Suppressor macrophage (primary cell): ENCODE measurements at places on chromosomes 11 and 22.
A peak's percentile ranks its signal among the peaks of the same experiment; 100 is the strongest.

- no peak for DNase-seq
These were observed 56.7 kb downstream of the SHISAL1 start for GRCh38 chr22:44256085-44256484.

- no peak for DNase-seq
These were observed 170.0 kb downstream of the LRRC4C start for GRCh38 chr11:41289408-41289807.

- DNase-seq: no peak
These were observed 43.0 kb upstream of the EIF3D start for GRCh38 chr22:36571991-36572390.

- no peak for DNase-seq
These were observed 151.9 kb upstream of the NTM start for GRCh38 chr11:131218542-131218941.

GRCh38 chr11:94814272-94814976 is 46.3 kb downstream of the AMOTL1 start:
- peak; percentile 26 for DNase-seq

DNA sequence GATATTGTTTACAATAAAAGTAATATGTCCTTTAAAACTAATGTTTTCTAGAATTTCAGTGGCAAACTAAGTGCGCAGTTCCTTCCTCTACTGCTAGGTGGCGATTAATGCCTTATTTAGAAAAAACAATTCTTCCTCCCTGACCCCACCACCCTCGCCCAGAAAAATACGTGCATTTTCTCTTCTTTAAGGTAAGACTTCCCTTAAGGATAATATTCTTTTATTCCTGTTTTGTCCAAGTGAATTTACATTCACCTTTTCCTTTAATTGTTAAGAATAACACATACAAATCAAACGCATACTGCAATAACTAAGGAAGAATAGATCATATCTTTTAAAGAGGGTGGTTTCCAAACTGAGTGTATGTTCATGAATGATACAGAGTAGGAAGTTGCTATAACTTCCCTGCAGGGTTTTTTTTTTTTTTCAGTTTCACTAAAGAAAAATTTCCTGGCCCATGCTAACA is 17.0 kb upstream of the PSMA1 start:
- peak; percentile 78 for DNase-seq

- no peak for DNase-seq
These were observed 15.8 kb downstream of the SCUBE2 start for GRCh38 chr11:9075556-9075955.

DNA sequence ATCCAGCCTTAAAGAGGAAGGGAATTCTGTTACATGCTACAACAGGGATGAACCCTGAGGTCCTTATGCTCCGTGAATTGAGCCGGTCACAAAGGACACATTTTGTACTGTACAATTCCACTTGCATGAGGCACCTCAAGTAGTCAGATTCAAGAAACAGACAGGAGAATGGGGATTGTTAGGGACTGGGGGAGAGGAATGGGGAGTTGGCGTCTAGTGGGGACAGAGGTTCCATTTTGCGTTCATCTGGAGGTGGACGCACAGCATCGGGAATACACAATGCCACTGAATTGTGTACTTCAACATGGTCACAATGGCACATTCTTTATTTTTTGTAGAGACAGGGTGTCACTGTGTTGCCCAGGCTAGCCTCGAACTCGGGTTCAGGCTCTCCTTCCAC is 14.1 kb downstream of the TBX1 start:
- DNase-seq: no peak

DNA sequence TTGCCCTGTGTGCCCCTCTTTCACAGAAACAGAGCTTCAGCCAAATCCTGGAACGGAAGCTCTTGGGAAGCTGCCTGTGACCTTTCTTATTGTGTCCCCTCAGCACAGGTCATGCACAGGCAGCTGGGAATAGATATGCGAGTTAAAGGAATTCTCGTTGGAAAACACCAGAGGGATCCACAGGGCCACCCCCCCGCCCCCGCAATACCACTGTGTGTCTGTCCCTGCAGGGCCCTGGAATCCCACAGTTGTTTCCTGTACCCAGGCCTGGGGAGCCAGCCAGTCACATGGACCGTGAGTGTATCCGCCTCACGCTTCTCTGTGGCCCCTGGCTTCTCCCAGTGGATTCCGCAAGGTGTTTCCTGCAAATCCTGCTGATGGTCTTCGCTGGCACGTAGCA is 29.0 kb downstream of the TIMP3 start:
- no peak for DNase-seq

DNA sequence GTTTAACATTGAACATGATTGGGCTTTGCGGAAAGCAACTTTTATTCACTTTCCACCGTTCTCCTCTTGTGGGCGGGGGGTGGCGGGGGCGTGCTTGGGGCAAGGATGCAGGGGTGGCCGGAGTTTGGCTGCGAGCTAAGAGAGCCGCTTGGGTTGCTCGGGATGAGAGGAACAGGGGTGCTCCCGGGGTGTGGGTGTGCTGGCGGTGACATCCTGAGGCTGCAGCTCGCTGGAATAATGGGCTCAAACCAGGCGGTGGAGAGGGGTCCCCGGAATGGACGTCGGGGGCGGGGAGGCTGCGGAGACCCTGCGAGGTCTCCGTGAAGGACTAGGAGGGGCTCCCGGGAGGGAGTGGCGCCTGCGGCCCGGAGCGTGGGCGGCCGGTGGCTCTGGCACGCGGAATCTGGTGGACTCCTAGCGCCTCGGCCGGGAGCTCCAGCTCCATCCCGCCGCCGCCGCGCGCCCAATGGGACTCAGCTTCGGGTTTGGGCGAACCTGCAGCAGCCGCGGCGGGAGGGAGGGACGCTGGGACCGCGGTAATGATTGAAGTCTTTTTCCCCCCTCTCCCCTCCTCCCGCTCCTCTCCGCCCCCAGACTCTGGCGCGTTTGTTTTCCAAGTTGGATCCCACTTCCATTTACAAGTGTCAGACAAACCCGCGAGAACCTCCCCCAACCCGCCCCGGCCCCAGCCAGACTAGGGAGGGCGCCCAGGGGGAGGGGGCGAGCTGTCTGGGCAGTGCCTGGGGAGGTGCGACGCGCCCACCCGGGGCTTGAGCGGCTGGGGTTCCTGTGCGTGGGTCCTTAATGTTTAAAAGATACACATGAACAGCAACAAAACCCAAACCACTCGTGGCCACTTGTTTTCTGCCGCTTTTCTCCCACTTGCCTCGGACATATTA is 2.0 kb downstream of the FAT3 start:
- DNase-seq: no peak

DNA sequence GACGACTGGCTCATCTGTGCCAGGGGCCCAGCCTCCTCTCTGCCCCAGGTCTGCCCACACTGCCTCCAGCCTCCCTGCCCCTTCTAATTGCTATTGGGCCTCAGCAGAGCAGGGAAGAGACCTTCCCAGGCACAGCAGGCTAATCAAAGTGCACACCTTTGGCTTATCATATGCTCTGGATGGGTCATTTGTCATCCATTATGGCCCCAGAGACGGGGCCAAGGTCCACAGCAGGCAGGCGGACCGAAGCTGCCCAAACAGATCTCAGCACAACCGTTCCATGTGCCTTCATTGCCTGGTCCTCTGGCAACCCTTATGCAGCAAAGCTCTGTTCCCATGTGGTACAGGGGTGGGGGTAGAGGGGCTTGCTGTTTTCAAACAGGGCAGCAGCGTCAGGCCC is 66.6 kb downstream of the TP53I11 start:
- DNase-seq: no peak

DNA sequence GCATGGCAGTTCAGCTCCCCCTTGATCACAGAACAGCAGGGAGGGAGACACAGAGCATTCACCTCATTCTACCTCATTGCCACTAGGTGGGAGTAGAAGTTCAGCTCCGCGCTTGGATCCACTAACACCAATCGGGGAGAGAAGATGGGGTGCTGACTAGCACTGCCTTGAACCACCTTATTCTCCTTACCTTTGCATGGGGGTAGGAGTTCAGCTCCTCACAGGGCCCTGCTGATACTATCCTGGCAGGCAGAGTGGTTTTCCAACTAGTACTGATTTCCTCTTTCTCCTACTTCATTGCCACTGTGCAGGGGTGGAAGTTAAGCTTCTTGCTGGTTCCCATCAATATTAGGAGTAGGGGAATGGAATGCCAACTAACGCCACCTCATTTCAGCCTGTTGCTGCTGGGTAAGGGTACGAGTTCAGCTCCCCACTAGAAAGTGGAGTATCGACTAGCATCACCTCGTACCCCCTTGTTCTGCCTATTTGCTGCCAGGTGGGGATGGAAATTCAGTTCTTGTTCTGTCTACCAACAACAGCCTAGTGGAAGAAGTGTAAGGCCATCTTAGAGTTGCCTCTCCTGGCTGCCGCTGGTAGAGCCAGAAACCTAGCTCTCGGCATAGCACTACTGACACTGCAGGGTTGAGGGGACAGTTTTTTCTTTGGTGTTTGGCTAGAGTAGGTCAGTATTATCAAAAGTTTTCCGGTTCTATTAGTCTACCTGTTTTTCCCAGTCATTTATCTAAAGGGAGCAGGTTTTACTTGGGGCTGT is 550.9 kb upstream of the CCDC90B start:
- peak; percentile 31 for DNase-seq

DNA sequence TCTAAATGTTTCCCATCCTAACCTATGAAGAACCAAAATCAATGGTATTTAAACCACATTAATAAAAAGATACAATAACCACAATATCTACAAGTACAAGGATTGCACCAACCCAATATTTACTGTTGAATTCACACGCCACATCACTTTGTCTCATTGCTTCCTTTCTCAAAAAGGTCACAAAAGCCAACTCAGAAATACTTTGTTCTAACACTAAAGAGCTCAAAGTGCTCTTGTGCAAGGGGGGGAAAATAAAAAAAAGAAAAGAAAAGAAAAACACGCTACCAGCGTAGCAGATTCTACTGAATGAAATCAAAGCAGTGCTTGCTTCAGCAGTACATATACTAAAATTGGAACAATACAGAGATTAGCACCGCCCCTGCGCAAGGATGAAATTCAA is 10.5 kb upstream of the ARHGAP32 start:
- no peak for DNase-seq

DNA sequence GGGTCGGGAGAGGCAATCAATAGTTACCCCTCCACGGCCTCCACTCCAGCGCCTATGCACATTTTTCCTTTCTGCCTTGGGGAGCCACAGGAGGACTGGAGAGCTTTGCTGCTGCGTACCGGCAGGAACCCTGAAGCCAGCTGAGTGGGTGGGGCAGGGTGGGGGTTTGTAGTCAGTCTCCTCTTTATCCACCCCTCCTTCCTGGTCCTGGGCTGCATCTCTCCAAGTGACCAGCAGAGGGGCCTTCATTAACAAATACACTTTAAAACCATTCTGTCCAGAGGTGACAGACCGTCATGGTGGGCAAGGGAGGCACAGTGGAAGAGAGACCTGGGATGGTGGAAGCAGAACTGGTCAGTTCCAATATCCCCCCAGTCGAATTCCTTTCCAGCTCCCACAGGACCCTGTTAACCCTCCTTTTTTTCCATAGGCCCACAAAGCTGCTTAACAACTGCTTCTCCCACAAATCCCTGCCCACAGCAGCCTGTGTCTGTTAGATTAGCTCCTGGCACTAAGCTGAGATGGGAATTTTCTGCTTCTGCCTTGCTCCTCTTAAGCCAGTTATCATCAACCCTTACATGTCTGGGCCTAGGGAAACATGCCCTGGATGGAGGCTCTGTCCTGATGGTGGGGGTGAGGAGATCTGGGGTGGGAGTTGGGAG is 3.9 kb upstream of the ABCG4 start:
- peak; percentile 81 for DNase-seq

GRCh38 chr22:49997932-49998717 is 14.4 kb downstream of the IL17REL start:
- DNase-seq: no peak

DNA sequence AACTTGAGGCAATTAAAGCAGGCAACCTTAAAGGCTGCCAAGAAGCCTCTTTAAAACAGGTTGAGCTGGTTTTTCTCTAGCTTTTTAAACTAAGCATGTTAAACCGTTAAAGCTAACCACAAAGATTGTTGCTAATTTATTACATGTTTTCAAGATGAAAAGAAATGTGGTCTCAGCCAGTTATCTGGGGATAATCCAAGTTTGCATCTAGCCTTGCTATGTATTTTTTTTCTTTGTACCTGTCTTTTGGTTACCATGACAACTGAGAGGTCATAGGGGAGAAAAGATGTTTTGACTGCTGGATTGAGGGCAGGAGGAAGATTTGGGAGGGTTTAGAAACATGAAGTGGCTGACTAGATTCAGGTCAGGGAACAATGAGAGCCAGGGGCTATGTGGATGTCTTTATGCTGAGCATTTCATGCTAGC is 19.2 kb upstream of the PGM2L1 start:
- DNase-seq: no peak
